AG08396 (cell line): ENCODE measurements at places on chromosomes 5 and 9.

- DNase-seq, result no peak
These were observed 199.4 kb downstream of the ESM1 start for GRCh38 chr5:54785729-54786591.

DNA sequence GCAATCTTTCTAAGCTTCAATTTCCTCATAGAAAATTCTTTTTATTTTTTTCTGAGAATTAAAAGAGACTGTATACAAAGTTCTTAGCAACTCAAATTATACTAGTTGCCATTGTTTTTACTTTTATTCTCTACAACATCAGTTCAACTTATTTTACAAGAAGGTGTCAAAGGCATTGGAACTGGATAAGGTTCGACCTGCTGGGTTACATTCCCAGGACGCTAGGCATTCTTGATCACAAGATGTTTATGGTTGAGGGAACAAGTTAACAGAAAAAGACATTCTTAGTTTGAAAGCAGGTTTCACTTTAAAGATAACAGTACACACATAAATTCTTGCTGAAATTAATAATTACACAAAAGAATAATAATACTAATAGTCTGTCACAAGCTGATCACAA lies 163.5 kb upstream of the SNX2 start:
- DNase-seq, result no peak

- no peak for DNase-seq
These were observed 65.2 kb upstream of the MAP1B start for GRCh38 chr5:72042097-72042496.

DNA sequence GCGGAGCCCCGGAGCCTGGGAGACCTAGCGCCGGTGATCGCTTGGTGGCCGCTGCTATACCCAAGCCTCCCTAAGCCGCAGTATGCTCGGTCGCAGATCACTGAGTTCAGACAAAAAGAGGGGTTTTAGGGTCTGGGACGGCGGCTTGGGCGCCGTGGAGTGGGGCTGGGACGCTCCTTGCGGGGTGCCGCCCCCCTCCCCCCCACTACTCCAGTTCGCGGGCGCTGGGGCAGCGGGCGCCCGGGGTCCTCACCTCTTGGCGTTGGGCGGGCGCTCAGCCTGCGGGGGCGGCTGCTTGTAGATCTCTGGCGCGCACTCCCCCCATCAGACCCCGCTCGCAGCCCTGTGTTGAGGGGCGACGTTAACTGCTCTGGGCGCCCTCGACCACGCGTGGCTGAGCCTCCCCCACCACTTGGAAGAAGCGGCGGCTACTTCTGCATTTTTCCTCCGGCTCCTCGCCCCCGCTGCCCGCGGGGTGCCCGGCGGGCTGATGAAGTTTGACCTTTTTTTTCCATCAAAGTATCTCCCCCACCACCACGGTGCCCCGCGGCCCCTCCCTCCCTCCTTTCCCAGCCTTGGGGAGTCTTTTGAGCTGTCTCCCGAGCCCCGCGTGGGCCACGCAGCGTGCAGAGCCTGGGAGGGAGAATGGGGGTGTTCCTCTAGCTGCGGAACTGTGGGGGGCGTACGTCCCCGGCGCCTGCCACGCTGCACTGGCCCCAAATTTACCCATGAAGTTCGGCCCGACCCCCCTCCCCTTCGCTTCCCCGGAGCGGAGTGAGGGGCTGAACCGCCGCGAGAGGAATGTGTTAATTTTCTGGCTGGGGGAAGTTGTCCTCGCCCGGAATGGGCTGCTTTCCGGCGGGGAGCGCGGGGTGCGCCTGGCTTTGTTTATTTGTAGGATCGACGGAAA lies 1.2 kb downstream of the CXXC5 start:
- no peak for DNase-seq

DNA sequence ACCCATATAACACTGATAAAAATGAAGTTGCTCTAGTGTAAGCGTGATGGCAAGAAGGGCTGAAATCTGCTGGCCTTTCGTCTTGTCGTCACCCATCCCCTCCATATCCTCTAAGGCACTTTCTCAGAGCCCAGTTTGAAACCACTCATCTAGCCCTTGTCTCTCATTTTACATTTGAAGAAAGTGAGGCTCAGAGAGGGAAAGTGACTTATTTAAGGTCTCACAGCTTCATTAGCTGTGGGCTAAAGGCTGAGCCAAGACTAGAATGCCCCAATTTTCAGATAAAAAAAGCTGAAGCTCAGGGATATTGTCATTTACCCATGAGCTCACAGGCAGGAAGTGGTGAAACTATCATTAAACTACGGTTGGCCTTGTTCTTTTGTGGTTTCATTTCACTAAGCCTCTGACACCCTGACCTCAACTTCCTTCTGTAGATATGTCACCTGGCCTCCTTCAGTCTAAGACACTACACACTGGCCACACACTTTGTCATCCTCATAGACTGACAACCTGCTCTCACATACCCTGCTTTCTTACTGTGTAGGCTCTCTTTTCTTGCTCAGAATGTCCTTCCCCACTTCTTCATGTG lies 176.7 kb upstream of the DMAC1 start:
- no peak for DNase-seq

- DNase-seq, result no peak
These were observed 248.2 kb downstream of the TRIM32 start for GRCh38 chr9:116935149-116935897.

- DNase-seq, result no peak
These were observed 33.7 kb upstream of the ADRB2 start for GRCh38 chr5:148792744-148793143.

DNA sequence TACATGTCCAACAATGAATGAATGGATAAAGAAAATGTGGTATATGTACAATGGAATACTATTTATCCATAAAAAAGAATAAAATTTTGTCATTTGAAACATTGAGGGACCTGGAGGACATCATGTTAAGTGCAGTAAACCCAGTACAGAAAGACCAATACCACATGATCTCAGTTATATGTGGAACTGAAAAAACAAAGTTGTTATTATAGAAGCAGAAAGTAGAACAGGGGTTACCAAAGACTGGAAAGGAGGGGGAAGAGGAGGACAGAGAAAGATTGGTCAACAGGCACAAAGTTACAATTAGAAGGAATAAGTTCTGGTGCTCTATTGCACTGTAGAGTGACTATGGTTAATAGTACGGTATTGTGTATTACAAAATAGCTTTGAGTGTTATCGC lies 233.8 kb downstream of the SEMA6A start:
- DNase-seq, result no peak

DNA sequence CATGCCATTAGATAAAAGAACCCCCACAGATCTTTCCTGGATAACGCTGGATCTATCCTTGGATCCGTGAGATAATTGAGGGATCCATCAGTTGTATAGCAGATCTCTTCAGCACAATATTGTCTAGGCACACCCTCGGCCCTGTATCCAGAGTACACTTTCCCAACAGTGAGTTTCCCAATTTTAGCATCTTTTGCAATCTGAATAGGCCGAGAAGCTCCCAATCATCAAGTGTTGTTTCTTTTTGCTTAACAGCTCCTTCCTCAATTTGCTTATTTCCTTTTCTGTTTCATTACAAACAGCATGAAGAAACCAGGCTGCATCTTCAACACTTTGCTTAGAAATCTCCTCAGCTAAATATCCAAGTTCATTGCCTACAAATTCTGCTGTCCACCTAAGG lies 4.4 kb upstream of the SPTLC1 start:
- no peak for DNase-seq

GRCh38 chr5:56440871-56441740 lies 208.0 kb upstream of the ANKRD55 start:
- DNase-seq, result peak; percentile 71

DNA sequence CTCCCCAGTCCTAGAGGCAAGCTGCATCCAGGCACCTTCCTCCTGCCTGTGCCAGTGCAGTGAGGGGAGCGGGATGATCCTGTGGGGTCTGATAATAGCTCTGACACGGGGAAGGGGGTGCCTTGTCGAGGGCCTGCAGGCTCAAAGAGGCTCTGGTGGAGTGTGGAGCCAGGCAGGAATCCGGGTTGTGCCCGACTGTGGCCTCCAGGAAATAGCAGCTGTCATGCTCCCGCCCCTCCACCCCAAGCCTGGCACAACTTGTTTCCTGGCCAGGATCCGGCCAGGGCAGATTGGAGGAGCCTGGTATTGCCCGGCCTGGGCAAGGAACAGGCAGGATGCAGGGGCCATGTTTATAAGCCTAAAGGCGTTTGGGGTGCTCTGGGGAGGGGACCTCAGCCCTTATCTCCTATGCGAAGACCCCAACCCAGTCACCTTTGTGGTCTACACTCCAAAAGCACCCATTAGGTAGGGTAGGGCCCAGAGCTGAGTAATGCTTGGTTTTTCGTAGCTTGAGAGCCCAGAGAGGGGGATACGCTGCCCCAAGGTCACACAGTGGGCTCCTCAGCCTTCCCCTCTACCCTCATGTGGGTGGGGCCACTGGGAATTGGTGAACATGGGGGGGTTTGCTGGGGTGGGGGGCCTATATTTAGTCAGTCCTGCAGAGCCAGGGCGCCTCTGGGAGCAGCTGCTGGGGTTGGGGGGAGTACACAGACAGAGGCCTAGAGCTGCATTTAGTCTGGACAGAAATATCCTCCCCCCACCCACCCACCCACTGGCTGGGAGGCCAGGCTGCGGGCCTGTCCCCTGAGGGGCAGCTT lies 12.2 kb downstream of the CXXC5 start:
- no peak for DNase-seq

DNA sequence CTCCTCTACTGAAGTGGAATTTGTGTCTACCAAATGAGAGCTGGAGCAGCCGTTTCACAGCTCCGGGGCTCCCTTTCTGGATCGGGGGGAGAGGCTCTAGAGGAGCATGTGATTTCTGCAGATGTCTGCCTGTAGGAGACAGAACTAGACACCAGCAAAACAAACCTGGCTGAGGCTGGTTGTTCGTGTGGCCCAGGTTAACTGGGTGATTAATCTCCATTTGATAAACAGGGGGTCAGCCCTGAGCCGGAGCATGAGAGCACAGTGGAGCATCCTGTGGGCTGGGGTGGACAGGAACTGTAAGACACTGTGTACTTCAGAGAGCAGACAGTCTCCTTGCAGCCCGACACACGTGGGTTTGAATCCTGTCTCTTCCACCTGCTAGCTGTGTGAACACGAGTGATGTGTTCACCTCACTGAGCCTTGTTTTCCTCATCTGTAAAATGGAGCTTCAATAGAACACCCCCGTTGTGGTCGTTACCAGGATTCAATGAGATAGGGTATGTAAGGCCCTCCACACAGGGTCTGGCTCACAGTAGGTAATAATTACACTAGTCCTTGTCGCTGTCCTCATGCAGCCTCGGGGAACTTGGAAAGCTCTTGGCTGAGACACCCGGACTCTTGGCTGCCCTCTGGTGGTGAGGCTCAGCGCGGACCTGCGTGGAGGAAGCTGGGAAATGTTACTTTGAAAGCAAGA lies 12.9 kb downstream of the CXCL14 start:
- DNase-seq, result peak; percentile 76

DNA sequence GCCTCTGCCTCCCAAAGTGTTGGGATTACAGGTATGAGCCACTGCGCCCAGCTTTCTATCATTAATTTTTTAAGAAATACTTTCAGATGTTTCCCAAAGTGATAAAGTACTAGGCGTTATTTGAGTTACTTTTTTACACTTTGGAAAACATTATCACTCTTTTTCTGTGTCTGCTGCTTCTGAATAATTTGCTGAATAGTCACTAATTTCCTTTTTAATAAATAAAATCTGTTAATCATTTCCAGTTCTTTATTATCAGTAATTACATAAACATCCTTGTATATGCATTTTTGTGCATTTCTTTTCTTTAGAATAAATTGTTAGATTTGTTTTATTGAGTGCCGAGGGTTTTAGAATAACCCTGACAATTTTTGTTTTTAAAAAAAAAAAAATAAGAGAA lies 48.6 kb downstream of the UHRF2 start:
- DNase-seq, result no peak

- DNase-seq, result no peak
These were observed 44.0 kb downstream of the PTCD2 start for GRCh38 chr5:72364171-72364570.

DNA sequence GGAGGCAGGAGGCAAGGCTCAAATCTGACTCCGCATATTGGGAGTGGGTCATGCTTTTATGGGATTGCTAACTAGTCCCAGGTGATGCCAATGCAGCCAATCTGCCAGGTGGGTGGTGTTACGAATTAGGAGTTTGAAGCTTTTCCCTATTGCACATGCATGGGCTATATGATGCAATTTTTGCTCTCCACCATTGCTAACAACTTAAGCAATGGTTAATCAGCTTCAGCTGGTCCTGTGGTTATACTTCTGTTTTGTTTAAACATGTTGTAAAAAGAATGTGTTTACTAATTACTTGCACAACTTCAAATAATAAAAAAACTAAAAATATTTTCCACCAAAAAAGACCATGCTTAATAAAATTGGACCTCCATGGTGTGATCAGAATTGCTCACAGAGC lies 55.7 kb downstream of the SHC3 start:
- DNase-seq, result peak; percentile 17

DNA sequence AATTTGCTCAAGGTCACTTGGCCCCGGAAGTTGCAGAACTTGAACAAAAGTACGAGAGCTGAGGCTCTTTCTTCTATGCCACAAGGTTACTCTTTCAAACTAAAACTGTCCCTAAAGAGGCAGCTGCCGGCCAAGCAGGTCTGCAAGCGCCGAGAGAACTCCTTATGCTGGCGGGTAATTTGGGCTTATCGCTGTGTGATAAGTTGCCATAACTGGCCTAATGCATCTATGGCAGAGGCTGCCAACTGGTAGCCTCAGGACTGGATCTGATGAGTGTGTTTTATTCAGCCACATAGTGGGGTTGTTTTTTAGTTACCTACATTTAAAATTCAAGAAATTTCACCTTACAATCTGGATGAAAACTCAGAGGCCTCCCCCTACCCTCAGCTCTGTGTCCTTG lies 68.1 kb upstream of the SPOCK1 start:
- no peak for DNase-seq

- no peak for DNase-seq
These were observed 30.0 kb upstream of the PHF2 start for GRCh38 chr9:93546356-93546755.

DNA sequence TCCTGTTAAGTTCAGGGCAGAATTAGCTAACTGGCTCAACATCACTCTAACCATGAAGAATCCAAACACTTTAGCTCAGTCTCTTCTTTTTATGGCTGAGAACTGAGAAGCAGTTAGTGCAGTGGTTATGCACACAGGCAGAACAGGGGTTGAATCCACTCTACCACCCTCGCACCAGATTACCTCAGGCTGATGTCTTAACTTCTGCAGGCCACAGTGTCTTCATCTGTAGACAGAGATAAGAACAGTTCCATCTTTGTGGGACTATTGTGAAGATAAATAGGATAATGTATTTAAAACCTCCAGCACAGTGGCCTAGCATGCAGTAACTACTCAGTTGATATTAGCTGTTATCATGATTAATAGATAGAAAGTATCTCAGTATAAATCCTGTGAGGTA lies 54.8 kb downstream of the FAM114A2 start:
- DNase-seq, result no peak

- no peak for DNase-seq
These were observed 176.2 kb downstream of the NR3C1 start for GRCh38 chr5:143227301-143227700.

DNA sequence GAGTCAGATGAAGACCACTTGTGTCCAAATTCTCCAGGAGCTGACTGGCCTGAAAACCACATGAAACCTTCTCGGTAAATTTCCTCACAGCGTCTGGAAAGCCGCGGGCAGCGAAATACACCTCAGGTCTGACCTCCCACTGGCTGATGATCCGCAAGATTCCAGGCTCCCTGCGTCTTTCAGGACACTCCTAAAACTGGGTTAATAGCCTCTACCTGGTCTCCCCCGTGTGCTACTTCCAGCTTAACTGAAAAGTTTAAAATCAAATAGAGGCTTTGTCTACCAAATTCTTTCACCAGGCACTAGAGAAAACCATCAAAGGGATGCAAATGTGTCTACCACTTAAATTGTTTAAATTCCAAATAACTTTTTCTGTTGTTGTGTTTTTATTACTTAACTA lies 312.6 kb downstream of the DRD1 start:
- DNase-seq, result no peak
